ENCODE measurements at places on chromosomes 3 and 15.

DNA sequence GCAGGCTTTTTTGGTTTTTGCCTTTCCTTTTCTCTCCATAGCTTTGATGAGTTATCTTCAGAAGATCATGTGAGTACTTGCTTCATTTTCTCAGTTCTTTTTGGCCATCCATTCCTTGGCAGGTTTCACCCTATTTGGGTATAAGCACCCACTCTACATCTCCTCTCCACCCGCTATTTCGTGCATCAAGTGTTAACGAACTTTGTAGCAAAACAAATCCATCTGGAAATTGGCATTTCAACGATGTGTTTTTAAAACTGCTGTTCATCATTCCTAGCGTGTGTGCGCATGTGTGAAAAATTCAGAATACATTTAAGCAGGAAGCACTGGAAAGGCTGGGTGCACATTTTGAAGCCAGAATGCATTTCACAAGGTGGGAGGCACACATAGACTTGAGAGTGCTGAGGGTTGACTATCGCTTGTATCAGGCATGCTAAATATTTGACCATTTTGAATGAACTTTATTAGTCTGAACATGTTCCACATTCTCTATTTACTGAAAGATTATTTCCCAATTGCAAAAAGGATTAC is 89.7 kb upstream of the FHIT start:
- DNase-seq, result no peak

DNA sequence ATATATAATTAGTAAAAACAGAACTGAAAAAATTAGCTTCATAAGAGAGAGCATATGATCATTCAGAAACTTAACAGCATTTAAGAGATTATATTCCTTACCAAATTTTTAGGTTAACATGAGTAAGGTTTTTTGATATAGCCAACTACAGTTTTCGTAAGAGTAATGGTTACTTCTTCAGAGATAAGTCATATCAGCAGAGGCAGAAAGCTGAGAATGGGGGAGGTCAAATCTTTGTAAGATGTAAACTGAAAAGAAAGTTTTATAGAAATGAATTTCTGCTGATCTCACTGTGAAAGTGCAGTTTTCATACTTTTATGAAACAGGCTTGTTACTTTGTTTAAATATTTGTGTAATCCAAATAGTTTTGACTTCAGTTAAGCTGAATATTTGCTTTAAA is 193.3 kb downstream of the ZBTB20 start:
- no peak for DNase-seq

DNA sequence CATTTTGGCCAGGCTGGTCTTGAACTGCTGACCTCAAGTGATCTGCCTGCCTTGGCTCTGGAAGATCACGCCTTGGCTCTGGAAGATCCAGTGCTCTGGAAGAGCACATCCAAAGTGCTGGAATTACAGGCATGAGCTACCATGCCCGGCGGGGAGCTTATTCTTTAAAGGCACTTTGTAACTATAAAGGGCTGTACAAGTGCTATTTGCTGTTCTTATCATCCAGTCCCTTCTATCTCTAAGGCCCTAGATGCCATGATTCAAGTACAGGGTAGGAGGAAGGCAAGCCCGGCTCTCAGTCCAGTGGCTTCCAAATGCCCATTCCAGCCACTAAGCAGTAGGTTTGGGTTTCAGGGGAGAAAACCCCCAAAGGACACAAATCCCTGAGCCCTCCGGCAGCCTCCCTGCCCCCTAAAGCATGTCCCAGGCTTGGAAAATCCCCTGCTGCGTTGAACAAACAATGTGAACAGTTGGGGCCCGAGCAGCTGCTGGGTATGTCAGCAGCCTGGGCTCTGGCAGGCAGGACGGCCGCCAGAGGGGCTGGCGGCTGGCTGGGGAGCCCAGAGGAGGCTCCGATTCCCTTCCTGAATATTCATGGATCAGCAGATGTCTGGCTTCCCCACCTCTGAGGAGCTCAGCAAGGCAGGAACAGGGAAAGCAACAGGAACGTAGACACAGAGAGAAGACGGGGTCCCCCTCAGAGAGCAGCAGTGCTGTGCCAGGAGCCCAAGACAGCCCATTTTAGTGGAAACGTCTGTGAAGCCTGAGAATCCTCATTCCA is 7.7 kb downstream of the IGDCC4 start:
- DNase-seq, result no peak

GRCh38 chr3:105354429-105354828 is 12.3 kb upstream of the ALCAM start:
- DNase-seq, result no peak

DNA sequence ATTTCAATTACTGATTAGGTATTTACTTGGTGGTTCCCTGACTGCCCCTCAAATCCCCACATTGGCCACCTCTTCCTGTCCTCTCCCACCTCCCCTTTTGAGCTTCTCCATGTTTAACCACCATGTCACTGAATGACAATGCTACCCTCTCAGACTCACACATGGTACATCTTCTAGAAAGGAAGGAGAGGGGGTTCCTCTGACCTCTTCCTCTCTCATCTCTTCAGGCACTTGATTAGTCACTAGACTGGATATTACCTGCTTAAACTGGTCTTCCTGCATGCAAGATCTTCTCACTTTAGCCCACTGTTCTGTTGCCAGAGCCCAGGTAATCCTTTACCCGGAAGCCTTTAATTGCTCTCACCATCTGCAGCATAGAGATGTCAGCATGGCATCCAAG is 64.9 kb downstream of the DIPK2A start:
- no peak for DNase-seq

GRCh38 chr3:147129665-147130064 is 276.7 kb downstream of the ZIC4 start:
- DNase-seq, result no peak

GRCh38 chr3:168939651-168940238 is 723.8 kb downstream of the MECOM start:
- DNase-seq, result no peak

DNA sequence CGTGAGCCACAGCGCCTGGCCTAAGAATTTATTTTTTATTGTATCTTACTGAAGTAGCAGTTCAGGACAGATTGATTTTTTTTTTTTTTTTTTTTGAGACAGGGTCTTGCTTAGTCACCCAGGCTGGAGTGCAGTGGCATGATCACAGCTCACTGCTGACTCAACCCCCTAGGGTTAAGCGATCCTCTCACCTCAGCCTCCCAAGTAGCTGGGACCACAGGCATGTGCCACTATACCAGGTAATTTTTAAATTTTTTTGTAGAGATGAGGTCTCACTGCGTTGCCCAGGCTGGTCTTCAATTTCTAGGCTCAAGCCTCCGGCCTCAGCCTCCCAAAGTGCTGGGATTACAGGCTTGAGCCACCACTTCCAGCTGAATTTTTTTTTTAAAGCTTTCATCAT is 99.8 kb upstream of the HERC1 start:
- no peak for DNase-seq

Data from activated T-cell treated with anti-CD3 and anti-CD28 coated beads for 24 hours (primary cell).